T-helper 2 cell (primary cell): ENCODE measurements at places on chromosomes 2 and 18.

- no peak for DNase-seq
Measured at GRCh38 chr18:49486606-49486952, 455 bp downstream of the C18orf32 start.

- no peak for DNase-seq
Measured at GRCh38 chr2:128978212-128978611, 659.5 kb upstream of the HS6ST1 start.

GRCh38 chr2:192500550-192501200 is 305.9 kb upstream of the TMEFF2 start:
- no peak for DNase-seq

DNA sequence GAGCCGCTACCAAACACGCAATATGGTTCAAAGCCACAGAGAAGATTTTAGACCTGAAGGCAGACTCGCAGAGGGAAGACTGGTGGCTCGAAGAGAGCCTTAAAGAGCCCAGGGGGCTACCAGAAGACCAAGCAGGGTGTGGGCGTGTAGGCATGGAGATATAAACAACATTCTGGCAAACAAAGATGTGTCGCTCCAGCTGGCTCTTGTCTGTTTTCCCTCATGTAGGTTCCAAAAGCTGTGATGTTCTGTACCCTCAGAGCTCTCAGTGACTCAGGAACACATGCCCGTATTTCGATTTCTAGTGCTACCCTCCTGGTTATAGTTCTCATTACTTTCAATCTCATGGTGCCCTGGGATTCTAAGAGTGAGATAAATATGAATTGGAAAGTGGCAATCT is 44.5 kb downstream of the DOCK10 start:
- no peak for DNase-seq

DNA sequence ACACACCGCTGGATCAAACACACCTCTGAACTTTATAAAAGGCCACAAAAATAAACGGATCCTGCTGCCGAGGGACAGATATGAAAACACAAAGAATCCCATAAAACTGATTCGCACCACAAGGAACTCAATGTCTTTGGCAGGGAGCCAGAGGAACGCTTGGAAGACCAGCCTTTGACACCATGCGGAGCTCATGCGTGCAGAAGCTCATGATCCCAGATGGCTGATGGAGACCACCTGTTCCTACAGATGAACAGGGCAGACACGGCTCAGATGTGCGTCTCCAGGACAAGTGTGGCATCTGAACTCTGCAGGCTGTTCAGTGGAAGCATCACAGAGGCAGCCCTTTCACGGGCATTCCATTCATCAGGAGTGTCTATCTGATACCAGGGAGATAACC is 24.9 kb downstream of the COPS9 start:
- DNase-seq, result no peak

DNA sequence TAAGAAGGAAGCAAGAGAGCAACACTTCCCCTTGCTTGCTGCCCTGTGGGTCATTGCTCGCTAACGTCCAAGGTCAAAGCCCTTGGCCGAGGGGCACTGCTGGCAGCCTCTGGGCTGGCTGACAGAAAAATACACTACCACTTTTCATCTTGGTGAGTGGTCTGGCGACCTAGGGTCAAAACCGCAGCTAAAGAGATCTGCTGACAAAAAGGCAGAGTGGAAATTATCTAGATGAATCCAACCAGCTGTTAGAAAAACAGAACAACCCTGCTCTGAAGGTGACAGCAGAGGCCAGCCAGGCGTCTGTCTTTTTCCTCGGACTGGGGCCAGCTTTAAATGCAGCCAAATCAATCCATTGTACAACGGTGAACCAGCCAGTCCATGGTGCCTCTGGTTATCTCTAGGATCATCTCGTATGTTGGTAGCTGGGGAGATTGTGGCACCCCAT is 92.6 kb downstream of the CD8B2 start:
- DNase-seq, result no peak

DNA sequence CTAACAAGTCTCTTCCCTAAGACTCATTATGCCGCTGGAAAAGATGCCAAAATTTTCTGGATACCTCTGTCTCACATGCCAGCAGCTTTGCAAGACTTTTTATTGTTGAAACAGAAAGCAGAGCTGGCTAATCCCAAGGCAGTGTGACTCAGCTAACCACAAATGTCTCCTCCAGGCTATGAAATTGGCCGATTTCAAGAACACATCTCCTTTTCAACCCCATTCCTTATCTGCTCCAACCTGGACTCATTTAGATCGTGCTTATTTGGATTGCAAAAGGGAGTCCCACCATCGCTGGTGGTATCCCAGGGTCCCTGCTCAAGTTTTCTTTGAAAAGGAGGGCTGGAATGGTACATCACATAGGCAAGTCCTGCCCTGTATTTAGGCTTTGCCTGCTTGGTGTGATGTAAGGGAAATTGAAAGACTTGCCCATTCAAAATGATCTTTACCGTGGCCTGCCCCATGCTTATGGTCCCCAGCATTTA is 26.3 kb downstream of the DHRS9 start:
- DNase-seq, result no peak
